ENCODE measurements at places on chromosomes 13 and 19. TPM values are rescaled to one million over a fixed set of nuclear protein-coding genes. Genes with fewer than 3 reads are reported as not detected.

DENND1C gene
- total RNA-seq, result not detected

ZNF324 gene
- total RNA-seq, result 8.2 TPM

RFPL4A gene
- not detected for total RNA-seq

IFNL1 gene
- not detected for total RNA-seq

ZNF492 gene
- total RNA-seq, result 0.09 TPM

MZT1 gene
- total RNA-seq, result 4.8 TPM

ZNF610 gene
- 3.6 TPM for total RNA-seq

TPTE2 gene
- total RNA-seq, result not detected

CYP2A7 gene
- not detected for total RNA-seq

ZNF730 gene
- 0.43 TPM for total RNA-seq

LRRC4B gene
- 0.14 TPM for total RNA-seq

BEST2 gene
- total RNA-seq, result not detected

CCL25 gene
- total RNA-seq, result not detected

HSPB6 gene
- 50.3 TPM for total RNA-seq

DNAJC3 gene
- total RNA-seq, result 66.2 TPM

EDDM13 gene
- total RNA-seq, result not detected

C19orf85 gene
- not detected for total RNA-seq

C13orf42 gene
- not detected for total RNA-seq

UBA52 gene
- total RNA-seq, result 1,243 TPM

ZNF99 gene
- not detected for total RNA-seq

DNAAF3 gene
- 0.09 TPM for total RNA-seq

Data from smooth muscle cell of bladder (primary cell).